ENCODE measurements at places on chromosomes 2 and 18.

DNA sequence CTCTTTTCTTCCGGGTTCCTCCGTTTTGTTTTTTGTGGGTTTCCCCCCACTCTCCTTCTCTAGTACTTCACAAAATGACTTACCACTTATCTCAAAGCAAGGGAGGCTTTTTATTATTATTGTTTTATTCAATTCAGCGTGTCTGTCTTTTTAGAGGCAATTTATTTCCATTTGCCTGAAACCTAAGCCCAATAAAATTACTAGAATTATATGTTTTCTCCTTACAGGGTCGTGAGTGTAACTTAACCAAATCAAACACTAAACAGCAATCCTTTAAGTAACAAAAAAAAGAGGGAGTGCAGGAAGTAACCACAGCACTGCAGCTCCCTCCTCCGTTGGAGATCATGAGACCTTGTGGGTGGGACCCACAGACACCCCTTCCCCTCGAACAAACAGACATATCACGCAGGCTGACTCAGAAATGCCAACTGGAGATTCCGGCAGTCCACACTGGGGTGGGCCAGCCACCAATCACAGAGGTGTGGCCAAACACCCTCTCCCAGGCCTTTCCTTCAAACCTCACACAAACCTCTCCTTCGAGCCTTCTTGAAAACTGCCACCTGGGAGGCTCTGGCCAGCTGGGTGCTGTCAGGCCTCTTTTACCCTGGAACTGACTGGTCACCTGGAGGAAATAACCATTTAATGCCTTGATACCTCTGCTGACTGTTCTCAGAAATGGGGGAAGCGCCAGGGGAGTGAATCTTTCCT lies 207.1 kb upstream of the SMAD2 start:
- peak; percentile 9 for DNase-seq

GRCh38 chr18:70377317-70377799 lies 88.5 kb downstream of the SOCS6 start:
- no peak for DNase-seq

GRCh38 chr2:32064021-32064601 lies 755 bp downstream of the SPAST start:
- DNase-seq: peak; percentile 11

GRCh38 chr2:226906163-226906693 lies 70.4 kb downstream of the RHBDD1 start:
- no peak for DNase-seq

- no peak for DNase-seq
These were observed 9.8 kb upstream of the ARMC9 start for GRCh38 chr2:231188506-231189170.

Data from activated CD4-positive, alpha-beta T cell treated with anti-CD3 and anti-CD28 coated beads, Interleukin-2, amount 50 U/mL, for 16 hours (primary cell).